ENCODE measurements at places on chromosomes 4 and X.

DNA sequence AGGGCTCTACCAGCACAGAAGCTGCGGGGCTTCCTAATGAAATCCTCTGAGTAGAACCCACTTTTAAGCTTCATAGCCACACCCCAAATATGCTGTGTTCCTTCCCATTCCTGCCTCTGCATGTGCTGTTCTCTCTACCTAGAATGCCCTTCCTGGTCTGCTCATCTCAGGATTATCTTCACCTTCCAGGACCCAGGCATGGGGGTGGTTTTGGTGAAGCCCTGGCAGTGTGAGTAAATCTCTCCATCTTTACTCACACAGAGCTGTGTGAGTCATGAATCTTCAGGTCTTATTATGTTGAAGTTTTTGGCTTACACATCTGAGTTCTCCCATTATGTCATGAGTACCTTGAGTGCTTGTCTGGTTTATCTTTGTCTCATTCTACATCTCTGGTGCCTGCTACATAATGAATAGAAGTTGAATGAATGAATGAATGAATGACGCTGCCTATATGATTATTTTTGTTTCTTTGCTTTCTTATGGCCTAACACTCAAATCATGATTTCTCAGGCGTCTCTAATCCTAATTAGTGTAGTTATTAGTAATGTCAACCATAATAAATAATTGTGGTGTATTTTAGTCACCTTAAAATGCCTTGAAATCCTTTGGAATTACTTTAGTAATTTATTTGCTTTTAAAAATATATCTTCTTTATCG is 41.9 kb downstream of the HADH start:
- DNase-seq = no peak
- no peaks in the 10 kb centered on the region for H3K27me3 ChIP-seq
- H3K4me3 ChIP-seq = no peak overlapping the region

GRCh38 chr4:143667461-143667860 is 33.0 kb downstream of the FREM3 start:
- no peak overlapping the region for H3K4me3 ChIP-seq
- no peak overlapping the region for H3K27ac ChIP-seq
- no peaks in the 10 kb centered on the region for H3K4me1 ChIP-seq
- H3K36me3 ChIP-seq = no peaks in the 10 kb centered on the region
- no peaks in the 10 kb centered on the region for H3K27me3 ChIP-seq
- peak; percentile 94 for DNase-seq

DNA sequence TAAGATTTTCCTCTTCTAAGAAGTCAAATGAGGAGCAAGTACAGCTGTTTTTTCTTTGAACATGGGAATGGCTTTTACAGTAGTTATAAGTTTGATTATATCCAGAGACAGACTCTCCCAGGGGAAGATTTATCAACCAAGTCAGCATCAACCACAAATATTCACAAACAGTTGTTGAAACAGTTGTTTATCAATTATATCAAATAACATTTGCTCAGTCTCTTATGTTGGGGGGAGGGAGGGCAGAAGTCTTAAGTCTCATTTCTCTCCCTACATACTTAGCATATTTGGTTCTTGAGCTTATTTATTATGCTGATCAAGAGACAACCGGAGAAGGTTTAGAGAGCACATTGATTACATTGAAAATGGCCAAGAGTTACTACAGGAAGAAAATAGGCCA is 110.1 kb downstream of the FBXO8 start:
- H3K36me3 ChIP-seq = no peaks in the 10 kb centered on the region
- H3K27ac ChIP-seq = no peak overlapping the region
- H3K4me1 ChIP-seq = no peaks in the 10 kb centered on the region
- no peak for DNase-seq

- no peaks in the 10 kb centered on the region for H3K27me3 ChIP-seq
- no peak overlapping the region for H3K27ac ChIP-seq
- no peak overlapping the region for H3K4me3 ChIP-seq
- H3K36me3 ChIP-seq = peaks cover 2% of the 10 kb centered on the region
- DNase-seq = no peak
These were observed 14.5 kb downstream of the GAB1 start for GRCh38 chr4:143351149-143351691.

DNA sequence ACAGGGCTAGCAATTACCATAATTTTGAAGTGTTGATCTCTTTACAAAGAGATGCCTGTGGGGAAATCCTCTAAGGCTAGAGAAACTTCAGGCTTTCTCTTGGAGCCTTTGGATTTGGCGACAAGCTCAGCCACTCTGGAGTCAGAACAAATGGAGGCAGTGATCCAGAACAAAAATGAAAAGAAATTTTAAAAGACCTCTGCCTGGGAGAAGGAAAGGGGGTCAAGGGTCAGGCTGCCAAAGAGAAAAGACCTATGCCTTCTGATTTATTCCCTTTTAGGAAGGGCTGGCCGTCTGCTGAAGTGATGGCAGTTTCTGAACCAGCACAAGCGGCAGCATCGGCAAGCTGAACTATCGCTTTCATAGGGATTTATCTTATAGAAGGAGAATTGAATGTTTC is 140.8 kb upstream of the SFRP2 start:
- DNase-seq = peak; percentile 7
- no peaks in the 10 kb centered on the region for H3K36me3 ChIP-seq
- peaks cover 3% of the 10 kb centered on the region for H3K4me1 ChIP-seq
- no peak overlapping the region for H3K27ac ChIP-seq
- H3K4me3 ChIP-seq = no peak overlapping the region
- H3K27me3 ChIP-seq = no peaks in the 10 kb centered on the region

- no peak overlapping the region for H3K27ac ChIP-seq
- no peaks in the 10 kb centered on the region for H3K36me3 ChIP-seq
- peaks cover 13% of the 10 kb centered on the region for H3K4me1 ChIP-seq
- no peaks in the 10 kb centered on the region for H3K27me3 ChIP-seq
These were observed 348.6 kb downstream of the PTTG2 start for GRCh38 chr4:38308728-38309311.

DNA sequence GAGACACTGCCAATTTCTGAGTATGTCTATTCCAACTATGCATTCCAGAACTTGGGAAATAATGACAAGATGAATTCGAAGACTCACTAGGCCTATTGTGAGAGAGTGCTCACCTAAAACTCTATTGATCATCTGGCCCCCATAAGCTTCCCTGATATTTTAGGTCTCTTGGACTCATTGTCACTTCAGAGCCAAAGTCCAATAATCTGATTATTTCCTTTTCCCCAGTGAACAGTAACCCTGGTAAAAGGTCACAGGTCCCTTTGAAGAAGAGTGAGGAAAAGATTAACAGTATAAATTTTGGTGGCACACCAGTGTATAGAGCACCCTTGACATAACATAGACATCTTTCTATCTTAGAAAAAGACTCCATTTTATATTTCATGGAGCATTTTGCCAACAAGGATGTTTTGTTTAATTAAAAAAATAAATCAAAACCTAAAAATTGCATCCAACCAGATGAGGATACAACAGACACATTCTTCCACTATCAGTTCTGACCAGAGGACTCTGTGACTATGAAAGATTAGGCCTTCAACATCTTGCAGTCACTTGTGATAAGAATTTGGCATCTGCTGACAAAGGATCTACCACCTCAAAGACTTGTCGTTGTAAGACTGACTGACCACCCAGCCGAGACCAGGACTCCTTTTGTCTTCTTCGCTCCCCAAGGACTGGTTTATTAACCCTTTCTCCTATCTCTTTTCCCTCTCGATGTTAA is 191.9 kb downstream of the MAB21L2 start:
- H3K4me1 ChIP-seq = no peaks in the 10 kb centered on the region
- no peak for DNase-seq
- no peak overlapping the region for H3K27ac ChIP-seq
- H3K4me3 ChIP-seq = no peak overlapping the region
- H3K27me3 ChIP-seq = no peaks in the 10 kb centered on the region
- H3K36me3 ChIP-seq = no peaks in the 10 kb centered on the region

DNA sequence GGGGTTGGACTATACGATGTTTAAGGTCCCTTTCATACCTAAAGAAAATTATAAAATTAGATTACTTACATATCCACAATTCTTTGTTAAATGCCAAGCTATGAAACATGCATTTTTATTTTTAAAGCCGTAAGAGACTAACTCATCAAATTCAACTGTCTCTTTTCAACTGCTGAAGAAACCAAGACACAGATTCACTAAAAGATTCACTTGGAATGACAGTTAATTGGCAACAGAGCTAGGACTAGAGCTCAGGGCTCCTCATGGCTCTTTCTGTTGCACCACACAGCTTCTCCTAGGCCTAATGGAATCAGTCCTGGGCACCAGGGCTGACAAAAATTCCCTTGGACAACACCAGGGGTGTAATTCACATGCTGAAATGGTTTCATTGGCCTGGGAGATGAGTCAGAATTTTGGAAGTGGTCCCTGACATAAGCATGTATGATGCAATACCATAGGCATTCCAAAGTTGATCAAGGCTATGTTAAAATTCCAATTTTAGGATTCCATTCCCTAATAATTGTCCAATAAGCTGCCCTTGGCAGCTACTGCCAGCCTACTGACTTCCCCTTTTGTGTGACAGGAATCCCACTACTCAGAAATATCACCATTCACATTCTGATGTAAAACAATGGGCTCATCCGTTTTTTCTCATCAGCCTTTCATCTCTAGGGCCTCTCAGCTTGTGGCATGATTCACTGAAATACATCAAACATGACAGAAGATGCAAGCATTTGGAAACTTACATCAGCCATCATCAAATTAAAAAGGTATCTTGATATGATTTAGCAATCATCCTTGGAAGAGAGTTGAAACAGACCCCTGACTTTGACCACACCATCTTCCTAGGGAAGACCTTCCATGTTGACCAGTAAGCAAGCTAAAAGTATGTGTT is 54.2 kb downstream of the PLAC1 start:
- no peak overlapping the region for H3K4me3 ChIP-seq
- no peaks in the 10 kb centered on the region for H3K36me3 ChIP-seq
- H3K27ac ChIP-seq = peak overlapping the region; percentile 84
- peaks cover 17% of the 10 kb centered on the region for H3K4me1 ChIP-seq
- peak; percentile 87 for DNase-seq

DNA sequence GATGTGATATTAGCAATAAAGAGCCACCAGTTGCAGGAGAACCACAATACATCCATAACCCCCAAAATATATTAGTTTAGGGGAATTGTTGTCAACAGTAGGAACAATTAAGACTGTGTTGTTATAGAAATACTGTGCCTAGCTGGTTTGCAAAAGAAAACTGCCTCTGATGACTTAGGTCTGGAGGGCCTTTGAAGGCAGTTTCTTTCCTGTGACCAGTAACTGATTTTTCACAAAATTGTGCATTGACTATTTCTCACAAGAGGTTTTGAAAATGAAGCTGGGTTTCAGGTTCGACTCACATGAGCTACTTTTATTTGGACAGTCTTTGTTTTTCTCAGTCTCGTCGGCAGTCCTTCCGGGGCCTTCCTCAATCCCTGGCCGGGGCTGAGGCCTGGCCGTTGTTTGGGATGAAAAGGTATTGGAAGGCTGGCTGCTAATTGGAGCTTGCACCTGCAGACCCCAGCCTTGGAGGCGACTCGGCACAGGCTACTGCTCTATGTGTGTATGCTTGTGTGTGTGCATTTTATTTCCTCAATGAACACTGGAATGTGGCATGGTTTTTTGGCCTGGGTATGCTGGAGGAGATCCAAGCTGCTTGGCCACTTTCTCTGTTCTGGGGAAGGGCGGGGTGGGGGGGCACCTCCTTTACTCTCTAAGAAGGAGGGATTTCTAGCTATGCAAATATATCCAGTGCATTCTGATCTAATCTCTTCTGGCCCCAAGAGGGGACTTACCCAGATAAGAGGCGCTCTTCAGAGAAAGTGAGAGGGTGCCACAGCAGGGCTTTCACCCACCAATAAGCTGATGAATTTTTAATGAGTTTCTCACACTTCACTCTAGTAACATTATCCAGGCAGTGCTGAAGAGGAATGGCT is 49.5 kb upstream of the LNX1 start:
- no peaks in the 10 kb centered on the region for H3K36me3 ChIP-seq
- H3K4me3 ChIP-seq = no peak overlapping the region
- H3K27me3 ChIP-seq = no peaks in the 10 kb centered on the region
- H3K4me1 ChIP-seq = peaks cover 6% of the 10 kb centered on the region
- H3K27ac ChIP-seq = no peak overlapping the region

DNA sequence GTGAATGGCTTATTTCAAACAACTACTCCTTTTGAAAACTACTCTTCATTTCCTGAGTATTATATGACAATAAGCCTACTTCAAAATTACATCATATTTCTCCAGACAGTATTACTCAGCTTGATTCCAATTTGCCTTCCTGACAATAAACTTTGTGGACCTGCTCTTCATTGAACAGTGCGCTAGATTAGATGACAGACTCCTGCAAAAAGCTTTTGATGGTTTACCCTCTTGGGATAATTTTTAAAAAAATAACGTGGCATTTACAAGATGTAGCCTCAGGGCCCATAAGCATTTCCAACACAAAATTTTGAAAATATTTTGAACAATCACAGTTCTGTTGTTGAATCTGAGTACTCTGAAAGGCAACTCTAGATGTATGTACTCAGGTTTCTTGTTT is 25.9 kb downstream of the MGAT4D start:
- DNase-seq = no peak
- no peak overlapping the region for H3K27ac ChIP-seq
- no peaks in the 10 kb centered on the region for H3K36me3 ChIP-seq
- H3K4me1 ChIP-seq = no peaks in the 10 kb centered on the region
- no peak overlapping the region for H3K4me3 ChIP-seq

GRCh38 chrX:48540028-48540375 is 488 bp downstream of the TBC1D25 start:
- H3K4me3 ChIP-seq = peak overlapping the region; percentile 77
- no peaks in the 10 kb centered on the region for H3K27me3 ChIP-seq
- no peak for DNase-seq
- H3K36me3 ChIP-seq = peaks cover 10% of the 10 kb centered on the region

All from muscle of leg (tissue), 16 donors.